Large intestine (tissue), 12 donors: ENCODE measurements at places on chromosomes 2 and 18. TPM values are rescaled to one million over a fixed set of nuclear protein-coding genes. Genes with fewer than 3 reads are reported as not detected.

DNA sequence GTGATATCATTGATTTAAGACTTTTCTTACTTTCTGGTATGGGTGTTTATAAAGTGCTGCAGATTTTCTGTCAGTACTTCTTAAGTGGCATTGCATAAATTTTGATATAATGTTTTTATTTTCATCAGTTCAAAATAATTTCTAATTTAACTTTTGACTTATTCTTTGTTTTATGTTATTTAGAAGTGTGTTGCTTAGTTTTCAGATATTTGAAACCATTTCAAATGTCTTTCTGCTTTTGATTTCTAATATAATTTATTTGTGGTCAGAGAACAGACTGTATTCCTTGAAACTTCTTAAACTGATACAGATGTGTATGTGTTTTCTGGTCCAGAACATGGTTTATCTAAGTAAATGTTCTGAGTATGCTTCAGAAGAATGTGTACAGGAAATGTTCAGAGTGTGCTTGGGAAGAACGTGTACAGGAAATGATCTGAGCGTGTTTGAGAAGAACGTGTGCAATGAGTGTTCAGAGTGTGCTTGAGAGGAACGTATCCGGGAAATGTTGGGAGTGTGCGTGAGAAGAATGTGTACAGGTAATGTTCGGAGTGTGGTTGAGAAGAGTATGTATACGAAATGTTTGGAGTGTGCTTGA, 265.7 kb upstream of the HS6ST1 start:
- H3K27ac ChIP-seq, result no peak overlapping the region
- no peaks in the 10 kb centered on the region for H3K27me3 ChIP-seq
- no peak for DNase-seq
- H3K4me1 ChIP-seq, result peaks cover 9% of the 10 kb centered on the region
- H3K4me3 ChIP-seq, result no peak overlapping the region
- no peaks in the 10 kb centered on the region for H3K36me3 ChIP-seq

DNA sequence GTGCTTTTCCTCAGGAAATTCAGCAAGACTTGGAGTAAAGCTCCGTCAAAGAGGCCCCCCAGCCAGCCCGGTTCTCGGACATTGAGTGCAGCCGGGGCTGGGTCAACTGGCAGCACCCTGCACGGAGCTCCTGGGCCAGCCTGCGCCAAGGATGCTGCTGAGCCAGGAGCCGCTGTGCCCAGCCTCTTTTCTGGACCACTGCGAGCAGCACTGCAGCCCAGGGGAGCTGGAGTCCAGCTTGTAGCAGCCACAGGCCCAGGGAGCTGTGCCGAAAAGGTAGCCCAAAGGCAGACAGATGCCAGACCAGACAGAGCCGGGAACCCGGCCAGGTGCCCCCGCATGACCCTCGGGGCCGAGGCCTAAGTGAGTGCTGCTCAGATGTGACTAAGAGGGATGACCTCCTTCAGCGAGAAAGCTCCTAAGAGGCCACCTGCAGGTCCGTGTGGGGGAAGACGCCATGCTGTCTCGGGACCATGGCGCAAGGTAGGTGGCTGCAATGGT, 7.3 kb downstream of the CLHC1 start:
- no peaks in the 10 kb centered on the region for H3K36me3 ChIP-seq
- no peak overlapping the region for H3K4me3 ChIP-seq
- DNase-seq, result no peak

- DNase-seq, result no peak
- H3K4me3 ChIP-seq, result no peak overlapping the region
Observed at GRCh38 chr18:53689886-53690285, 534.6 kb downstream of the MBD2 start.

- H3K4me3 ChIP-seq, result no peak overlapping the region
- DNase-seq, result no peak
- H3K36me3 ChIP-seq, result no peaks in the 10 kb centered on the region
Observed at GRCh38 chr2:171878481-171878993, 15.5 kb downstream of the SLC25A12 start.

The DSG2 gene
- 96.9 TPM for polyA plus RNA-seq

The SAG gene
- 0.36 TPM for polyA plus RNA-seq

The ANKRD29 gene
- 6.1 TPM for polyA plus RNA-seq

The HRH4 gene
- polyA plus RNA-seq, result 0.19 TPM
